Astrocyte (in vitro differentiated cells and primary cell): ENCODE measurements at places on chromosomes 3 and 15. TPM values are rescaled to one million over a fixed set of nuclear protein-coding genes. Genes with fewer than 3 reads are reported as not detected.

DNA sequence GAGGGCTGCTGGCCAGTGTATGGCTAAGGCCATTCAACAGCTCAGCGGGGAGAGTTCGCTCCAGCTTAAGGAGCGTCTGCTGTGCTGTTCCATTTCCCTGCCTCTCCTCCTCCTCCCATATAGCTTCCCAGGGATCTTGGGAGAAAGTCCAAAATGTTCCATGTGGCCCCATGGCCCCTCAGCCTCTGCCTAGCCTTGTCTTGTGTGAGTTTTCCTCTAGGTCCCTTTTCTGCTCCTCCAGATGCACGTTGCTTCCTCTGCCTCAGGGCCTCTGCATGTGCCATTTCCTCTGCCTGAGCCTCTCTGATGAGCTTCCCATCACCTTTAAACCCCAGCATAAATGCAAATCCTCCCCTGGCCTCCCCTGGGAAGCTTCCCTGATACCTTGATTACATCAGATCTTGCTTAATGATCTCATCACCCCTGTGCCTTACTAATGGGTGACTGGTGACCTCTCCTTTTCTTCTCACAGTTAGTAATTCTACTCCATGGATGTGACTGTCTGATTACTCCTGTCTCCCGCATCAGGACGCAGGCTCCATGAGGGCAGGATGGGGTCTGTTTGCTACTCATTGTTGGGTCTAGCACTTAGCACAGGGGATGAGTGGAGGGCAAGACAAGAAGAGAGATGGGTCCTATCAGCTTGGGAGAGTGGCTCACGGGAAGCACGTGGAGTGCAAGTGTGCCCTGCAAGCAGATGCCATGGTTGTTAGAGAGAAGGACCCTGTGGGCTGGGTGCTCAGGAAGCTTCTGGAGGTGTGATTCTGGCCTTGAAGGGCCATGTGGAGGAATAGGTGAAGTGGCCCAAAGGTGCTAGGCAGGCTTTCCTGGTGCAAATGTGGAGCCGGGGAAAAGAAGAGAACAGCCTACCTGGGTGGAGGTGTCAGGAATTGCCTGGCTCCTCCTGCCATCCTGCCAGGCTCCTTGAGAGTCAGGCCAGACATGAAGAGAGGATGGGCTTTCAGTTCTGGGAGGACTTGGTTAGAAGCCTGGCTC is 23.8 kb downstream of the ITGA11 start:
- H3K4me3 ChIP-seq: no peak overlapping the region
- H3K27me3 ChIP-seq: no peaks in the 10 kb centered on the region
- H3K36me3 ChIP-seq: peaks cover 3% of the 10 kb centered on the region
- H3K27ac ChIP-seq: no peak overlapping the region
- no peak for DNase-seq

- DNase-seq: peak; percentile 94
- peaks cover 61% of the 10 kb centered on the region for H3K4me1 ChIP-seq
- no peak overlapping the region for H3K4me3 ChIP-seq
- no peaks in the 10 kb centered on the region for H3K27me3 ChIP-seq
- H3K36me3 ChIP-seq: no peaks in the 10 kb centered on the region
- H3K27ac ChIP-seq: peak overlapping the region; percentile 94
Observed at GRCh38 chr3:188272481-188273372, 118.8 kb downstream of the LPP start.

DNA sequence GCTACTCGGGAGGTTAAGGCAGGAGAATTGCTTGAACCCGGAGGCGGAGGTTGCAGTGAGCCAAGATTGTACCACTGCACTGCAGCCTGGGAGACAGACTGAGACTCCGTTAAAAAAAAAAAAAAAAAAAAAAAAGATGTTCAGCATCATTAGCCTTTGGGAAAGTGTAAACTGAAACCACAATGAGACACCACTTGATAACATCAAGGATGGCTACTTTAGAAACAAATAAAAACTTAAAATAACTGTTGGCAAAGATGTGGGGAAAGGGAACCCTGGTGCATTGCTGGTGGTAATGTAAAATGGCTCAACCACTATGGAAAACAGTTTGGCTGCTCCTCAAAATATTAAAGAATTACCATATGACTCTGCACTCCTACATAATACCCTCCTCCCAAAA is 1.9 kb downstream of the LEO1 start:
- H3K27me3 ChIP-seq: no peaks in the 10 kb centered on the region
- peaks cover 6% of the 10 kb centered on the region for H3K4me1 ChIP-seq
- no peak overlapping the region for H3K27ac ChIP-seq
- no peak overlapping the region for H3K4me3 ChIP-seq
- H3K36me3 ChIP-seq: peaks cover 5% of the 10 kb centered on the region

GRCh38 chr3:61251174-61251972 is at the start of gene FHIT:
FHIT (minus strand) TSS chr3:61251452.
- DNase-seq: peak; percentile 85
- peak within 1 kb of the TSS; percentile 97 for H3K4me3 ChIP-seq
- H3K27ac ChIP-seq: no peak within 1 kb of the TSS
- no peaks in the 10 kb centered on the region for H3K4me1 ChIP-seq

Gene TM4SF18
- 4.0 and 5.6 TPM in 2 replicates for total RNA-seq

GRCh38 chr3:192392986-192393385 is 334.4 kb downstream of the FGF12 start:
- DNase-seq: no peak
- H3K27ac ChIP-seq: no peak overlapping the region
- no peaks in the 10 kb centered on the region for H3K4me1 ChIP-seq

DNA sequence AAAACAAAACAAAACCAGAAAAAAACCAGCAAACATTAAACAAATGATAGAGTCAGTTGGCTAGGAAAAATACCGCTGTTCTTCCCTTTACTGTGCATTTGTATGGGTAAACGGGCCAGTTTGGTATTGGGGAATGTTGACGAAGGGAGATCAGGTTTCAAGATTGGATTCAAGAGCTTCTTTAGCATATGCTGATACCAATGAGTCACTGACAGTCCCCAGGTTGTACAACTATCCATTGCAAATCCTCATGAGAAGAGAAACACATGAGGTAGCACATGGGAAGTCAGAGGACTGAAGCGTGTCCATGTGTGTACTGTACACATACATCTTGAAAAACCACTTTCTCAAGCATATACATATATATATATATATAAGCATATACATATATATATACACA is 25.6 kb downstream of the TIGIT start:
- no peak overlapping the region for H3K4me3 ChIP-seq
- DNase-seq: peak; percentile 83

- no peaks in the 10 kb centered on the region for H3K4me1 ChIP-seq
- H3K27ac ChIP-seq: no peak overlapping the region
- no peaks in the 10 kb centered on the region for H3K27me3 ChIP-seq
- no peaks in the 10 kb centered on the region for H3K36me3 ChIP-seq
Observed at GRCh38 chr15:31200735-31201151, 99.2 kb upstream of the TRPM1 start.
